ENCODE measurements at places on chromosomes 3 and 15.

DNA sequence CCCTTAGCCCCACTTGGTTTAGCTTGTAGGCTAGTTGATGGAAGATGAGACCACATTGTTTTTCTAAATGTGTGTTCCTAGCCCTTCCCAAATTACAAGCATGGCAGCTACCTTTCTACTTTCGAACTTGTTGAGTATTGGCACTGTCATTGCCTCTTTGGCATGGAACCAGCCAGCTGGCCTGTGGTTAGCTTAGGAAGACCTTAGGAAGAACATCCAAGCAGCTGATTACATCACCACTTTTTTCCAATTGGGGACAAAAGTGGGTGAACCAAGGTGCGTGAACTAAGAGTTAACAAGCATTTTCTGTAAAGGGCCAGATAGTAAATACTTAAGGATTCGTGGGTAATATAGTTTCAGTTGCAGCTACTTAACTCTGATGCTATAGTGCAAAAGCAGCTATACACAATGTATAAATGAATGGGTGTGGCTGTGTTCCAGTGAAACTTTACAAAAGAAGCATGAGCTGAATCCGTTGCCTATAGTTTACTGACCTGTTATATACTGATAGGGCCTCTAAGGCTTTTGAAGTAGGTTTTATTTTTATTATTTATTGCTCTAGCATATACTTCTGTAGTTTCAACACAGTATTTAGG lies 8.5 kb downstream of the KLHL18 start:
- DNase-seq, result no peak

GRCh38 chr15:58605931-58606530 lies 143.5 kb downstream of the ADAM10 start:
- DNase-seq, result no peak

- DNase-seq, result no peak
Measured at GRCh38 chr3:133606902-133607301, 33.4 kb downstream of the CDV3 start.

GRCh38 chr15:69149163-69149562 lies 11.3 kb upstream of the GLCE start:
- DNase-seq, result no peak

GRCh38 chr15:34753236-34753894 lies 1.4 kb downstream of the GJD2 start:
- peak; percentile 6 for DNase-seq

DNA sequence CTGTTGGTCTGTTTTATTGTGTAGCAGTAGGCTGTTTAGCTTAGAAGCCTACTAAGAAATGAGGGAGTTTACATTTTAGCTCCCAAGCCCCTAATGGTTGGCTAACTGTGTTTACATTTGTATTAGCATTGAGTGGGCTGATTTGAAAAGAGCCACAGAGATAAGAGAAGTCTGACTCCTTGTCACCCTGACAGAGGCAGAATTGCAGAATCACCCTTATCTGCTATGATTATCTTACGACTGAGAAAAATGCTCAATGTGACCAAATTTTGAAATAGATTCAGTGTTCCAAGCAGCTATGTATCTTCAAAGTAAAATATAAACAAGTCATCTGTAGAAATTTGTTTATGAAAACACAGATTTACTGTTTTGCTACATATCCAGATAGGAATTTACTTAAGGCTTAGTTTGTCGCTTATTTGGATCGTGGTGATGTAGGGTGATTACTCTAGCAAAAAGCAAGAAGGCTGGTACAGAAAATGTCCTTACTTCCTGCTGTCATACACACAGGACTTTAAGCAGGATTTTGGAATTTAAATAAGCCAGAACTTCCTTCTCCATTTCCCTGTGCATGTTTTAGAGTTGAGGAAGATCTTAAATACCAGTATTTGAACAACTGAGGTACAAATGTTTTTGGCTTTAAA lies 19.0 kb downstream of the SEMA6D start:
- DNase-seq, result no peak

DNA sequence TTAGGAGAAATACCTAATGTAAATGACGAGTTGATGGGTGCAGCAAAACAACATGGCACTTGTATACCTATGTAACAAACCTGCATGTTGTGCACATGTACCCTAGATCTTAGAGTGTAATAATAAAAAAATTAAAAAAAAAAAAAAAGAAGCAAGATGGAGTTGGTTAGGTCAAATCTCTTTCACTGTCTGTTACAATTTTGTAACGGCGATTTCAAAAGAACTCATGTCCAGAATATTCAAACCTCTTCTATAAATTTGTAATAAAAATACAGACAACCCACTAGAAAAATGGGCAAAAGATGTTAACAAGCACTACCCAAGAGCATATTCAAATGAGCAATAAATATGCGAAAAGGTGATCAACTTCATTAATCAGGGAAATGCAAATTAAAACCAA lies 5.1 kb upstream of the MTMR14 start:
- DNase-seq, result no peak

DNA sequence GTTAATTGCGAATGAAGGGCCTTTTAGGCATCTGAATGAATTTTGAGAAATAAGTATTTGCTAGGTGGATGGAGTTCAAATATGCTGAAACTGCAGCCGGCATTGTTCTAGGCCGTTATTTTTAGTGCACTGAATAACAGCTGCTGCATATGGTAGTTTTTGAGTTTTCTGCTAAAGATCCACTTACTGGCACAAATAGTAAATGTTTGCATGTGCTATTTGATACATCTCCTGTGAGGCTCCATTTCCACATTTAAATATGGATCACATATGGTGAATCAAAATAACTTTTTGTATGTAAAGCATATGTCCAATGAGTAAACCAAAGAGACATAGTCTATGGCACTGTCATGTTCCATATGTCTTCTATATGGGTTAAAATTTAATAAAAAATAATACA lies 56.7 kb upstream of the CNTN4 start:
- DNase-seq, result no peak

DNA sequence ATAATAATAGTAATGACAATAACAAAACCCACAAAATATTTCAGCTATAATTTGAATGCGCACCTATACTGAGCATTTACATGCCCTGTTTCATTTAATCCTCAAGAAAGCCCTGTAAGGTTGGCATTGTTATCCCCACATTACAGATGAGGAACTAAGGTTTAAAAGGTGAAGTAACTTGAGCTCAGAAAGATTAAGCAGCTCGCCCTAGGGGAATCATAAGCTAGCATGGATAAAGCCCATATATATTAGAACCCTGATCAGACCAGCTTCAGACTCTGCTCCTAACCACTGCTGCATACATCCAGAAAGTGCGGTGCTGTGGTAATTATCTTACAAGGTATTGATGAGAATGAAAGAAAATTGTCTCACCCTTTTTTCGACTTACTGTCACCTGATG lies 141.1 kb upstream of the CGNL1 start:
- DNase-seq, result no peak

DNA sequence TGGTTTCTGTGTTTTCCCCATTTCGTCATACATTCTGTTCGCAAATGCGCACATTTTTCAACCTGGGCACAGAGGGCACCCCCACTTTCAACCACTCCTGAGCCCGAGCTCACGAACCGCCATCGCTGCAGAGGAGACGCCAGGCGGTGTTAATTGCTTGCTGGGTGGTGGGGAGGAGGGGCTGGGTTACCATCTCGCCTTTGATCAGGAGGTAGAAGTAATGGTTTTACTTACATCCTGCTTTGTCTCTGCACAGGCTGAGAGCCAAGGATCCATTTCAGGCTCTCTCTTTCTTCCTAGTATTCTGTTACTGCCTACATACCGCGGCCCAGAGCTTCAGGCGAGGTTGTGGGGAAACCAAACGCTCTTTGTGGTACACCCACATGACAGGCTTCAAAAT lies 177.3 kb upstream of the WNT5A start:
- DNase-seq, result no peak
